ENCODE measurements at places on chromosomes 1 and 21.

- no peak for DNase-seq
Measured at GRCh38 chr1:234760303-234760723, 150.3 kb upstream of the IRF2BP2 start.

- no peak for DNase-seq
Measured at GRCh38 chr1:53373246-53373645, 45.4 kb upstream of the LRP8 start.

DNA sequence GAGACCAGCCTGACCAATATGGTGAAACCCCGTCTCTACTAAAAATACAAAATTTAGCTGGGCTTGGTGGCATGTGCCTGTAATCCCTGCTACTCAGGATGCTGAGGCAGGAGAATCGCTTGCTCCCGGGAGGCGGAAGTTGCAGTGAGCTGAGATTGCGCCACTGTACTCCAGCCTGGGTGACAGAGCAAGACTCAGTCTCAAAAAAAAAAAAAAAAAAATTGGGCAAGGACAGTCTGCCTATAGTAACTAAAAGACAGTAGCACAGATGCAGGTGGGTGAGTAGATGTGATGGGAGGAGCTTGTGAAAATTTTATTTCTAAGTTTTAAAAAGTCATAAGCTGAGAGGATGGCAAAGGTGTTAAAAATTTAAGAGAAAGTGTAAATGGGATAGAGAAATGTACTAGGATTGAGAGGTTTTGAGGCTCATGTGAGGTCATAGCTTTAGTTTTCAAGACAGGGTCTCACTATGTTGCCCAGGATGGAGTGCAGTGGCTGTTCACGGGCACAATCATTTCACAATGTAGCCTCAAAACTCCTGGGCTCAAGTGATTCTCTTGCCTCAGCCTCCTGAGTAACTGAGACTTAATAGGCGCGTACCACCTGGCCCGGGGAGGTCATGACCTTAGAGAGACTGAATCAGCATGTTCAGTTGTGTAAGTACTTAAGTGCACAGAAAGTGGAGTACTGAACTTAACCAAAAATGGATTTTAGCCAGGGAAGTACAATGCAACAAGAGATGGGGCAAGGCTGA is 33.7 kb downstream of the PTP4A2 start:
- DNase-seq: peak; percentile 24

- no peak for DNase-seq
Measured at GRCh38 chr1:27397110-27397509, 4.7 kb downstream of the GPR3 start.

- DNase-seq: no peak
Measured at GRCh38 chr1:151147132-151147503, 687 bp upstream of the SEMA6C start.

DNA sequence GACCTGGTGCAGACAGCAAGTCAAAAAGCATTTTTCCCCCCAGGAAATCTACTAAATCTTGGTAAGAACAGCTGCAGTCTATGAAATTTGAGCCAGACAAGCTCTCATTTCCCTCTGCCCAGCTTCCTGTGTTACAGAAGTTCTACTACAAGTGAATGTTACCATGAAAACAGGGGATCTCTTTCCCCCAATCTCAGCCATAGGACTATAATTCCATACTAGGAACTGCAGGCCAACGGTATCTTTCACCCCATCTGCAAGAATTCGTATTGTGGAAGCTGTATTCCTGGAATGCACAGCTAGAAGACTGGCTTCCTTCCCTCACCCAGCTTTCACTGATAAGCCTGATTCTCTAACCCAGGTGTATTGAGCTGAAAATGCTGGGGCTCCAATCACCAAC is 1655.4 kb downstream of the BRINP3 start:
- DNase-seq: peak; percentile 19

DNA sequence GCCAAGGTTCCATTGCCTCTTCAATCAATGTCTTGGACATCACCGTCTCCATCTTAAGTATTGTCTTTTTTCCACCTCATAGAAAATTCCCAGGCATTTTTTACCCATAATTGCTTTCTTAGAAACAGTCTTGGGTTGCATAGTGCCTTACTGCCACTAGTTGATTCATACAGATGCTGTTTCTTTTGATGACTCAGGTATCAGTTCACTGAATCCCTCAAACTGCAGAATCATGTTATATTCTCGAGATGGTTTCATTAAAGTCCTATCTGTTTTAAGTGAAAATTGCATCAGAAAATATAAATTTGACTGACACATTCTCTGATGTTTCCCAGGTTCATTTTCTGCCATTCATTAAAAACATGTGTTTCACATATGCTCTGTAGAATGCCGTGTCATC is 1489.1 kb downstream of the BRINP3 start:
- DNase-seq: peak; percentile 72

- peak; percentile 60 for DNase-seq
Measured at GRCh38 chr1:204207136-204207616, 6.6 kb downstream of the GOLT1A start.

DNA sequence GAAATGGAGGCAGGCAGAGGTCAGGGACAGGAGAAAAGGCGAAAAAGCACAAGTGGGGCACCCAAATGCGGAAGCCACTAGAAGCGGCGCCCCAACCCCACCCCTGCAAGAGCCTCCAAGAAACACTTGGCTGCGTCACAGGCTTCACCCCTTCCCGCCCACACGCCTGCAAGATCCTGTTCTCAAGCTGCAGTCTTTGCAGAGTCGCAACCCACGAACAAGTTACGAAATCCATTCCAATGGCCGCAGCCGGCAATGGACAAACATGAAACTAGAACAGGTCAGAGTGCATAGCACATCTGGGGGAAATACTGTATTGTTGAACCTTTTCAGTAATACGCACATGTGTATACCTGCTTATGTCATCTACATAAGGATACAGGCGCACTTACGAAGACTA is 103.6 kb downstream of the PSMG1 start:
- DNase-seq: no peak

- no peak for DNase-seq
Measured at GRCh38 chr1:107964336-107965109, 457 bp downstream of the VAV3 start.

GRCh38 chr1:3864884-3865283 is 7.6 kb downstream of the DFFB start:
- DNase-seq: no peak

DNA sequence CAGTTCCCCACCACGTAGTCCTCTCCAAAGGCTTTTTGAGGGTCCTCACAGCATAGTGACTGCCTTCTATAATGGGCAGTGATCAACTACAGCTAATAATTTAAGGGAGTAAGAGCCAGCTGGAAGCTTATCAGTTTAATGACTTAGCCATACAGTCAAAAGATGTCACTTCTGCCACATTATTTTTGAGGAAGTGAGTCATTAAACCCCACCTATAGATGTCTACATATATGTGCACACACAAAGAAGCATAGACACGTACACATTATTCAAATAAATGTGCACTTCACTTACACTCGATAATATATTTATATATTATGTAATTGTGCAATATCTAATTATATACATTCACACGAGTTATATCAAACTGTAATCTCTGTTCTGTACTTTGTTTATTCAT is 1704.7 kb downstream of the KCNT2 start:
- DNase-seq: no peak

DNA sequence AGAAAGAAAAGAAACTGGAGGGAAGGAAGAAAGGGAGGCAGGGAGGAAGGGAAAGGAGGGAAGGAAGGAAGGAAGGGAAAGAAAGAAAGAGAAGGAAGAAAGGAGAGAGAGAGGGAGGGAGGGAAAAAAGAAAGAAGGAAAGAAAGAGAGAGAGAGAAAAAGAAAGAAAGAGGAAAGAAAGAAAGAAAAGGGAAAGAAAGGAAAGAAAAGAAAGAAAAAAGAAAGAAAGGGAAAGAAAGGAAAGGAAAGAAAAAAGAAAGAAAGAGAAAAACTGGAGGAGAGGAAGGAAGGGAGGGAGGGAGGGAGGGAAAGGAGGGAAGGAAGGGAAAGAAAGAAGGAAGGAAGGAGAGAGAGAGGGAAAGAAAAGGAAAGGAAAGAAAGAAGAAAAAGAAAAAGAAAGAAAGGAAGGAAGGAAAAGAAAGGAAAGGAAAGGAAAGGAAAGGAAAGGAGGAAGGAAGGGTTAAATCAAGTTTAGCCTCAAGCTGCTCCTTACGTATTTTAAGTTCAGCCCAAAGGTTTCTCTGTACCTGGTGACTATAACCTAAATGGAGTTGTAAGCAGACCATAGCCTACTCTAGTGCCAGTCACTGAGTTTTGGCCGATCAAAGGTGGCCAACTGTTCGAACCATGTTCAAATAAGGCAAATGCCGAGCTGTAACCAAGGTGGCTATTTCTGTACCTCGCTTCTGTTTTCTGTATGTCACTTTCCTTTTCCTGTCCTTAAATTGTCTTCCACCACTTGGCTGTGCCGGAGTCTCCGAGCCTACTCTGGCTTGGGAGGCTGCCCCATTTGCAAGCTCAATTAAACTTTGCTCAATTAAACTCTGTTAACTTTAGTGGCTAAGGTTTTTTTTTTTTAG is 37.8 kb upstream of the TMPRSS2 start:
- no peak for DNase-seq

DNA sequence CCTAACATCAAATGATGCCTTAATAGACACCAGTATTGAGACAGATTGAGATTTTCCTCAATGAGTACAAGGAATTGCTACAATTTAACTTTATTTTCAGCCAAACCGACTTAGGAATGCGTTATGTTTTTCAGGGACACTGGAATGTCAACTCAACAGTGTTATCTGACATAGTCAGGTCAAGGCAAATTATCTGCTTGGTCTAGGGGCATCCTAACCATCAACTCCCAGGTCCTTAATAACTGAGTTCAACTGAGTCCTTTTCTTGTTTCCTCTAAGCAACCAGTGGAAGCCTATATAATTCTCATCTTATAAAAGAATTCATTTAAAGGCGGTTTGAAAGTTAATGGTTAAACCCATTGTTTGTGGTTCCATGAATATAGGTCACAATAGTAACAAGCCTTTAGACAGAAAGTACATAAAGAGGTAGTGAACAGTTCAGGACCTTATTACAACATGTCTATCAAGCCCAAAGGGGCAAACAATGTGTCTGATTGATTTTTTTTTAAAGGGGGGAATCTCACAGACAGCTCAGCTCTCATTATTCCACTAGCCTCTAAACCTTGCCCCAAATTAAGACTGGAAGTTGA is 32.3 kb upstream of the NR5A2 start:
- no peak for DNase-seq

- DNase-seq: peak; percentile 72
Measured at GRCh38 chr21:33578959-33579542, 9.4 kb downstream of the DONSON start.

- DNase-seq: peak; percentile 70
Measured at GRCh38 chr1:115706587-115707425, 61.7 kb downstream of the CASQ2 start.

DNA sequence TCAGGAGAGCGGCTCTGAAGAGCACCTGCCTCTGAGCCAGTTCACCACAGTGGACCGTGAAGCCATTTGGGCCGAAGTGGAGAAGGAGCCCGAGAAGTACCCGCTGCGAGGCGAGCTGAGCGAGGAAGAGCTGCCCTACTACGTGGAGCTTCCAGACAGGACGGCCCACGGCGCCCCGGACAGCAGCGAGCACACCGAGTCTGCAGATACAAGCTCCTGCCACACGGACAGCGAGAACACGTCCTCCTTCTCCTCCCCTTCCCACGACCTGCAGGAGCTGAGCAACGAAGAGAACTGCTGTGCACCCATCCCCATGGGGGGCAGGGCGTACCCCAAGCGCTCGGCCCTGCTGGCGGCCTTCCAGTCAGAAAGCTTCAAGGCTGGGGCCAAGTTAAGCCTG is 74.9 kb upstream of the MORC3 start:
- no peak for DNase-seq

DNA sequence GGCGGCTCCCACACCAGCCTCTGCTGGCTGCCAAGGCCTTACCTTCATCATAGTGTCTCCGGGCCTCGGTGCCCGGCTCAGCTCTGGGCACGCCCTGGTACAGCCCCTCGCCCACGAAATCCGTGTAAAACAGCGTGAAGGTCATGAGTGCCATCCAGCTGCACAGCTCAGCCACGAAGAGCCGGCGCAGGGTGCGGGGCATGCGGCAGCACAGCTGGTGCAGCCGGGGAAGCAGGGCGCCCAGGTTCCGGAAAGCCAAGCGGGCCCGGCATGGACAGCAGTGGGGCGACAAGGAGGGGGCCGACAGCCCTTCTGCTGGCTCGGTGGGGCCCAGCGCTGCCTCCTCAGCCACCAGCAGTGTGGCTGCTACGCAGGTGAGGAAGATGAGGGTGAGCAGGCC is 17.5 kb downstream of the SLC45A3 start:
- no peak for DNase-seq

DNA sequence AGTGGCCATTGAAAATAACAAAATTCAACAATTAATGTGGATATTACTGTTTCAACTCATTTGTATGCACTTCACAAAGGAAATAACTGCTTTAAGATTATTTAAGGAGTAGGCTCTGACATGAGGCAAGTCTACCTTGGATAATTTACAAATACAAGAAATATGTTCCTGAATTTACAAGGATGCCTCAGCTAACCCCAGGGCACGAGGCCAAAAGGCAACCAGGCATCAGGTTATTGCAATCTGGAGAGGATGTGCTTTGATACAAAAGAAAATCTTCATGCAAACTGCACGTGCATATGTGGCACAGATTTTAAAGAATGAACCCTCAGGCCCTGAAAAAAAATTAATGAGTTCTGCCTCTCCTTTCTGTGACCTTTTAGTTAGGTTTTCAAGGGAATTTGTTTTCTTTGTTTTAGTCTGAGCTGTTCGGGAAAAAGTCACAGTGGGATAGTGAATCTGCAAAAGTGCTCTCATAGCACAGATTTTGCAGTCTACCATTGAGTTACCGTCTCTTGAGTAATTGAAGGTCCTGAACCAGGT is 1304.2 kb upstream of the ADGRL4 start:
- DNase-seq: no peak

DNA sequence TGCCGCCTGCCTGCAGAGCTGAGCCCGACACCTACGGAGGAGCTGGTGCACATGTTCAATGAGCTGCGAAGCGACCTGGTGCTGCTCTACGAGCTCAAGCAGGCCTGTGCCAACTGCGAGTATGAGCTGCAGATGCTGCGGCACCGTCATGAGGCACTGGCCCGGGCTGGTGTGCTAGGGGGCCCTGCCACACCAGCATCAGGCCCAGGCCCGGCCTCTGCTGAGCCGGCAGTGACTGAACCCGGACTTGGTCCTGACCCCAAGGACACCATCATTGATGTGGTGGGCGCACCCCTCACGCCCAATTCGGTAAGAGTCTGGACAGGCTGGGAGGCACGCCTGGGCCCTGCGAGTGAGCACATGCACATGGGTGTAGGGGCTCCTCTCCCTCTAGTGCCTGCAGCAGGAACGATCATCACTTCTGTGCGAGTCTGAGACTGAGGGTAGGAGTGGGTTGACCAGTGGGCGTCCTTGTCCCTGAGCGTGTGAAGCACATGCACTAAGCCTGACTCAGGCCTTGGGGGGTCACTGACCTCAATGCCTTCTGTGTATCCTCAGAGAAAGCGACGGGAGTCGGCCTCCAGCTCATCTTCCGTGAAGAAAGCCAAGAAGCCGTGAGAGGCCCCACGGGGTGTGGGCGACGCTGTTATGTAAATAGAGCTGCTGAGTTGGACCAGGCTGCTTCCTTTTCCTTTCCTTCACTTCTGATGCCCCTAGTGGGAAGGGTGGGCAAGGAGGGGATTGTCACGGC is 6.9 kb downstream of the DMAP1 start:
- peak; percentile 85 for DNase-seq

- no peak for DNase-seq
Measured at GRCh38 chr1:245060684-245061374, 94.0 kb upstream of the KIF26B start.

Data from ELR (cell line).